Stimulated activated CD4-positive, alpha-beta T cell treated with anti-CD3 and anti-CD28 coated beads, Interleukin-2, amount 100 ng/mL, for 48 hours (primary cell): ENCODE measurements at places on chromosomes 16 and 17.

DNA sequence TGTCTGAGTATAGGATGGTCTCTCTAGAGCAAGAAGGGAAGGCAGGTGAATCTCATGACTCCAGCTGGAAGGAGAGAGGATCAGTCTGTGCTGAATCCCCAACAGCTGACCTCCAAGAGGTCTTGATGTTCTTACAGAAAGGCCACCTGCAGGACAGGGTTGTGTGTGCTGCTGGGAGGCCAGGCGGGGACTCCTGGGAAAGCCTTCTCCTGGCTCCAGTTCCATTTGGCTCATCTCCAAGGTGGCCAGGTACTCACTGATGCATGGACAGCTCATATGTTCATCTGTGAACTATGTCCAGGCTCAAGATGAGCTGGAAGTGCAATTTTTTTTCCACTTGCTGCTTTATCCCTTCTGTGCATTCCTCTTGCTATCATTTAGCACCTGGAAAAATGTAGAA, 730.2 kb upstream of the RBFOX1 start:
- DNase-seq = no peak

DNA sequence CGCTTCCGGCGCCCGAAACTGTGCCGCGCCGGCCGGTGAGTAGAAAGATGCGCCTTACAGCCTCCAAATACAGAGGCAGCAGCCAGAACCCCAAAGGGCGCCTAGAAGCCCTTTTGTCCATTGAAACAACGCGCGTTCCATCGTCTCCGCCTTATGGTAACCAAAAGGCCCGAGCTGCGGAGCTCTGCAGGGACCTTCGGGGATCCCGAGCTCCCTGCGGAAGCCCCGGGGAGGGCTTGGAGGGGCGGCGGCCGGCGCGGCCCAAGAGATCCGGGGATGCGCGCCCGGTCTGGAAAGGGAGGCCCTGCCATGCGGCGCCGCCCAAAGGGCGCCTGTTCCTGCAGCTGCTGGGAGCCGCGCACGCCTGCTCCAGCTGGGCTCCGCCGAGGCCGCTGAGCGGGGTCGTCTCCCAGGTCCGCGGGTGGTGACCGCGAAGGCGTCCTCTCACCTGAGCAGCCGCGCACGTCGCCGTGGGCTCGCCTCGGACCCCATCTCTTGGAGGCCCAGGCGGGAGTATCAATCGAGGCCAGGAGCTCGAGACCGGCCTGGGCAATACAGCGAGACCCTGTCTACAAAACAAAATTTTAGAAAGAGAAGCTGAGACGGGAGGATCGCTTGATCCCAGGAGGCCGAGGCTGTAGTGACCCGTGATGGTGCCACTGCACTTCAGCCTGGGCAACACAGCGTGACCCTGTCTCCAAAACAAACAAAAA, 742 bp upstream of the FBXO31 start:
- DNase-seq = peak; percentile 41

GRCh38 chr16:87064731-87065445, 252.3 kb downstream of the C16orf95 start:
- DNase-seq = no peak

- no peak for DNase-seq
These were observed 145.0 kb upstream of the HS3ST4 start for GRCh38 chr16:25546791-25547190.

- DNase-seq = no peak
These were observed 349.8 kb downstream of the SEC14L1 start for GRCh38 chr17:77490361-77491183.

DNA sequence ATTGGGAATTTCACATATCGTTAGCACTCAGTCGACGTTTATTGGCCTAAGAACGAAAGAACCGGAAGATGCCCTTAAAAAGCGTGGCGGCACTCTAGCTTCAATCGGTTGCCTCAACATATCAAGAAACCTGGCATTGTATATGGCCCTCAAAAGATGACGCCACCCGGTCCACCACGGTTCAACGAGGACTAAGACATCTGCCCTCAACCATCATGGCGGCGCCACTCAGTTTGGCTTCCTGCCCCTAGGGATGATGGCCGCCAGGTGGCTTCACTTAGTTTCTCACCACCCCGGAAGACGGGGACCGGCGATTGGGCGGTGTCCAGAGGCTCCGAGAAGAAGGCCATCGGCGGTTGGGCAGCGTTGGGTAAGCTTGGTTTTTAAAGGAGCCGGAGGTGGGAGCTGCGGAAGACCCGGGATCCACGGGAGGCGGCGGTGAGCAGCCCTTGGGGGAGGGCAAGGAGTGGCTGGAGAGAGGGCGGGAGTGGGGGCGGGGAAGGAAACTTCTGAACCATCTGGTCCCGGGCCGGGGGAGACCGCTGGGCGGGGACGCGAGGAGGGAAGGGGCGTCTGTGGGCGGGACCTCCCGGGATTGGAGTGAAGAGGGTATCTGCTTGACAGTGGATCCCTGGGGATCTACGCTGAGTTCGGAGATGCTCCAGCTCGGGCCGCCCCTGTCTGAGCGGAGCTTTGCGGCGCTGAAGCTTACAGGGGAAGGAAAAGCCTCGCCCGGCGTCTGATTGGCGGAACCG, at the start of gene PRR14:
PRR14 (plus strand) TSS at position 592 of the 755 bp plus-strand sequence. CDS start 686 bp downstream, outside the sequence.
- DNase-seq = peak; percentile 96

DNA sequence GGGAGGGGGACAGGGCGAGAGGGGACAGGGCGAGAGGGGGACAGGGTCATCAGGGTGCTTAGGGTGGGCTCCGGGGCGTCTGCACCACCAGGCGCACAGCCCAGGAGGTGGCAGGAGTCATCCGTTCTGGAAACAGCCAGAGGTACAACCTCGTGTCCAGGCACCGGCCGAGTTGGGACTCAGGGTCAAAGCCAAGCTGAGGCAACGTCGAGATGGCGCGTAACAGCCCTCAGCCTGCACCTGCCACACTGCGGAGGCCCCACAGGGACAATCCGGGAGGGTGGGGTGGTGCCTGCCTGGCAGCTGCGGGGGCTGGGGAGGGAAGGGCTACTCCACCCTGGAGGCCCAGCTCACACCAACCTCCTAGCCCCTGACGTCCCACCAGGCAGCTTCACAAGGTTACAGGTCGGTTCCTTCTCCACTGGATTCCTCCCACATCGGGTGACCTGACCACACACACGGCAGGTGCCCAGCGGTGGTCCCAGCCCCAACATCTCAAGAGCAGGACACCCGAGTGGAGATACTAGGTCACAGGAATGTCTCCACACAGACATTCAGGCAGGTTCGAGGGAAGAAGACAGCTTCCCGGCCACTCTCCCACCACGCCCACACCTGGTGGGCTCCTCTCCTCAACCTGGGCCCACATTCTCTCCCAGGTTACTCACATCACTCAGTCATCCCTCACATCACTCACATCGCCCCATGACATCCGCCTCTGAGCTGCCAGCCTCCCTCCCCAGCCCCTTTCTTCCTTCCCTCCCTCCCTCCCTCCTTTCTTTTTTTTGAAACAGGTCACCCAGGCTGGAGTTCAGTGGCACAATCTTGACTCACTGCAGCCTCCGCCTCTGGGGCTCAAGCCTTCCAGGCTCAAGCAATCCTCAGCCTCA, 47.3 kb downstream of the RPH3AL start:
- no peak for DNase-seq
